ENCODE measurements at places on chromosomes 11 and 22.

- no peak for DNase-seq
These were observed 34.2 kb upstream of the FSHB start for GRCh38 chr11:30196400-30197206.

- DNase-seq, result no peak
These were observed 98.3 kb downstream of the PKNOX2 start for GRCh38 chr11:125262830-125263218.

DNA sequence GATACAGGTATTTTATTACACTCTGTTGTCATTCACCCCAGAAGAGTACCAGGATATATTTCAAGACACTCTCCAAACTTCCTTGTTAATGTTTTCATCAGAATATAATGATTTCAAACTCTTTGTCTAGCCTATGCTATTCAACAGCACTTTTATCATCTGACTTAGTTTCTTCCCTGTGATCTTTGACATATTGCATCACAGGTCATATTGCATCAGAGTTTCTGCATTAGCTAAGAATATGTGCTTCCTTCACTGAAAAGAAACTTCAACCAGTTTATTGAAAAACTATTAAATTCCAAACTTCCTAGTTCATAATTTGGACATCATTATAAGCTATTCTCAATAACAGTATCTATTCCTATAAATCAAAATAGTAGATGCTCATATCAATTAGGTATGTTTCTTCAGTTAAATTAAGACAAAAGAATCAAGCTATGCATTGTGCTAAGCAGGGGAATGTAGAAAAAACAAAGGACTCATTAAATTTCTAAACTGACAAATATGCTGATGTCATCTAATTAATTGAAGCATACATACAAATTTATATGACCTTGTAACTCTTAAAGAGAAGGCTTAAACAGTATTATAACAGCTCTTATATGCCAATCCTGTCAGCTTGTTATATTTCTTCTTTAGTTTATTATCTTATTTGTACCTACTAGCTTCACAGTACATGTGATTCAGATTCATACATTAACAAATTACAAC is 361.8 kb upstream of the LUZP2 start:
- DNase-seq, result no peak

DNA sequence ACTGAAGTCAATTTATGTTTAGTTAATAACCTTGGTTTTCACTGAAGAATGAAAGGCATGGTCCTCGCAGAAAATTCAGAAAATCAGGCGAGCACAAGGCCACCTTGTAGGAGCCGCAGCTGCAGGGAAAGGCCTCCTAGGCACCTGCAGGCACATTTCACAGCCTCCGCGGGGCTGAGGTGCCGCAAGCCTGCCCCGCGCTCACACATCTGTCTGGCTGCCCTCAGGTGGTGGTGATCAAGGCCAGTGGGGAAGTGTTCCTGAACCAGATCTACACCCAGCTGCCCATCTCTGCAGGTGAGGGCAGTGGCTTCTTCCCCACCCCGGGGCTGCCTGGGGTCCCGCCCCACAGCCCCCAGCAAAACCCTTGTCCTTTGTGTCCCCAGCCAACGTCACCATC is 10.5 kb downstream of the MUC5AC start:
- no peak for DNase-seq

GRCh38 chr11:34411791-34412190 is 26.9 kb upstream of the CAT start:
- DNase-seq, result no peak

DNA sequence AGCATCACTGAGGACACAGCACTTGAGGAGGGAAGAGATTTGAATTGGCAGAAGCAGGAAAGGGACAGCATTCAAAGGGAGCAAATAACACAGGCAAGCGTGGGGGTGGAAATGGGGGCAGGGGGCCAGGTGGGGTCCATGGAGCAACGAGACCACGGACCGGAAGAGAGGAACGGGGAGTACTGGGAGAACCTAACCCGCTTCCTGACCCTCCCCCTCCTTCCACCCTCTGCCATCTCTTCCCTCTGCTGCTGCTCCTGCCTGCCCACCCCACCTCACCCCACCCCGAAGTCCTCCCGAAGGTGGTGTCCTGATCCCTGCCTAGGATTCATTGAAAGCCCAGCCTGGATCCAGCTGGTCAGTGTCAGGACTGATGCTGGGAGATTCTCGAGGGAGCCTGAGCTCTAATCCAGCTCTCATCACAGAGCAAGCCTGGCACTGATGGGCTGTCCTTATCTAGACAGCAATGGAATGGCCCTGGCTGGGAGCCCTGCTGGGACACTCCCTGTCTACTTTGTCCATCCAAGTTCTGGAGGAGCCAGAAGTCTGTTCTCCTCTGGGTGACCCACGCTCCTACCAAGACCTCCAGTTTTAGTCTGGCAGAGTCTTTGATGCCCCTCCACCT is 105.0 kb downstream of the TRIM29 start:
- DNase-seq, result no peak

- DNase-seq, result no peak
These were observed 720 bp upstream of the MPZL2 start for GRCh38 chr11:118264569-118265465.

- DNase-seq, result no peak
These were observed 15.4 kb downstream of the ARHGEF17 start for GRCh38 chr11:73323464-73323863.

- no peak for DNase-seq
These were observed 1.5 kb upstream of the SIK3 start for GRCh38 chr11:117099696-117100095.

- no peak for DNase-seq
These were observed 1.8 kb downstream of the SERGEF start for GRCh38 chr11:18010977-18011586.

DNA sequence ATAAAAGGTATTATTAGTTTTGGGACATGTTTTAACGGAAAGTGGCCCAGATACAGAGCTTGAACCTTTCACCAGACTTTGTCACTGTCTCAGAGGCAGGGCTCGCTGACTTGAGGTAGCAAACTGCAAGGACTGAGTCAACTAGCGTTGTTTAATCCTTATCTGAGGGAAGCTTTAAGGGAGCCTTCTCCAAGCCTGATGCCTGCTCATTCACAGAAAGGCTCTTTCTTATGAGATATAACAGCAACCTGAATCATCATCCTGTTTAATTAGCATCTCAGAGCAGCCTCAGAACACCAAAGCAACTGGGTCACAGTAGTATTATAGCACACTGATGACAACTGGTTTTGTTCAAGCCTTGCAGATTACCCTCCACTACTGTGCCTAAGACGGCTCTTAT is 54.2 kb upstream of the CYP2D6 start:
- no peak for DNase-seq

- no peak for DNase-seq
These were observed 15.5 kb upstream of the RASD2 start for GRCh38 chr22:35524966-35525686.

DNA sequence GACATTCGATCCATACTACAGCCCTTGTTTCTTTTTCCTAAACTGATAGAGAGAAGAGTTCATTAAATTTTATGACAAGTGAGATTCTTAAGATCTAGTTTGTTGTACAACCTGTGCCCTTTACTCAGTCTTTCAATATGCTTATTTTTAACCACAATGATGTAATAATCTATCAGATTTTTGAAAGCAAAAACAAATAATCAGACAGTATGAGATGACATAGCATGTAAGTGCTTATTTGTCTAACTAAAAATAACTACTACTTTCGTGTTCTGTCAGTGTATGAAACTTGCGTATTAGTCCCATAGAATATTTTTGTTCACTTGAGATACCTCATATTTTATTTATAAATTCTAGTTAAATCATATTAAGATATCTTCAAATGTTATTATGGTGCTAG is 33.2 kb downstream of the RAB39A start:
- DNase-seq, result no peak

DNA sequence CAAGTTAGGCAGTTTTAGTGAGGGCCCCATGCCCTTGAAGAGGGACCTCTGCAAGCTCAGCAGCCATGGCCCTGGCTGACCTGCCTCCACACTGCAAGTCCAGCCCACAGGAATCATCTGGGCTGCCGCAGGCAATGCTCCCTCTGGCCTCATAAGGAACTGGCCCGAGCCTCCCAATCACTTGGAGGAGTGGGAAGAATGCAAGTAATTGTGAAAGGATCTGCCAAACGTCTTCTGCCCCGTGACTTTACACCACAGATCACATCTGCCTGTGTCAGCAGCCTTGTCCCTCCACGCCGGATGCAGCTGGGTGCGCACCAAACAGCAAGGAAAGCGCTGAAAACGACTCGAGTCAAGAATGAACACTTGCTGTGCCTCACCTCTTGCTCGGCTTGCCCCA is 23.8 kb downstream of the OPCML start:
- no peak for DNase-seq

GRCh38 chr11:14386895-14387480 is 28.0 kb upstream of the RRAS2 start:
- DNase-seq, result no peak

DNA sequence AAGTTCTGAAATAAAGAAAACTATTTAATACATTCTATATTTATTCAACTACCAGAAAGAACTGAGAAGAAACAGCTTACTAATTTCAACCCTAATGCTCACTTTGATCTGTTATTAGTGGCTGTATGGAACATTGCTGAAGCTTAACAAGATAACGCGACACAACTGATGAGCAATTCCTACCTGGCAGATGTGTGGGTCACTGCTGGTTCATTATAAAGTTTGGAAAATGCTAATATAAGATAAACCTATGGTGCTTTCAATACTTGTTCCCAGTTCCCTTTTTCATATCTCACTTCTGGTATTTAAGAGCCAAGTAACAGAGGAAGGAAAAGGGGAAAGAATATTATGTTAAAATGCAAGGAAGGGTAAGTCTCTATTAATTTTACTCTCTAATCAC is 10.5 kb downstream of the CTSC start:
- no peak for DNase-seq

- no peak for DNase-seq
These were observed 12.5 kb downstream of the CCDC34 start for GRCh38 chr11:27350511-27350910.

DNA sequence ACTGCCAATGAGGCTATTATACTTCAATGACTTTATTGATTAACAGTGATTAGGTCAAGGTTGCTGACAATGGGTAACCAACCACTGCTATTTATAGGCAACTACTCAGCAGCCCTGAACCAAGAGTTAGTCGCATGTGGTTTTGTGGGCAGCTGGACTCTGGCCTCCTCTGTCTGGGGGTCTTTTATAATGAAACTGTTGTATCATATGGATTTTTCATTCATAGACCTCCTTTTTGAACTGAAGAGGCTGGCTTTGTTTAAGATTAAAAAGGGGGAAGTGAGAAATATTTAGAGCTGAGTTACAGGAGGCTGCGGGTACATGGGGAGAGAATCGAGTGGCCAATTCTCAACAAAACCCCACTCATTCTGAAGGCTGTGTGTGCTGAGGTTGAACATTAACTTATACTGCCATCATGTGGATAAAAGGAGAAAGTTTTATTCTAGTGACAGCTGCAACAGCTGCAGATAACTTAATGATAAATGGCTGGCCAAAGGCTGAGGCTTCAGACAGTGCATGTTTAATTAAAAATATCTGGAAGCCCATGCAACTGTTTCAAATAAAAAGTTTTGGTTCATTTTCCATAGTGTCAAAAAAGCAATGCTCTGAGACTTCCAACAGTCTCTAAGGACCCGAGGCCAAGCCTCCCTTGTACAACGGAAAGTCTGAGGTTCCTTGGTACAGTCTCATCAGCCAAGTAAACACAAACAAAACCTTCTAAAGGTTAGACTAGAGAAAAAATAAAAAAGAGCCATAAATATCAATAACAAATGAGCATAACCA is 682.6 kb downstream of the KCNA4 start:
- DNase-seq, result no peak

DNA sequence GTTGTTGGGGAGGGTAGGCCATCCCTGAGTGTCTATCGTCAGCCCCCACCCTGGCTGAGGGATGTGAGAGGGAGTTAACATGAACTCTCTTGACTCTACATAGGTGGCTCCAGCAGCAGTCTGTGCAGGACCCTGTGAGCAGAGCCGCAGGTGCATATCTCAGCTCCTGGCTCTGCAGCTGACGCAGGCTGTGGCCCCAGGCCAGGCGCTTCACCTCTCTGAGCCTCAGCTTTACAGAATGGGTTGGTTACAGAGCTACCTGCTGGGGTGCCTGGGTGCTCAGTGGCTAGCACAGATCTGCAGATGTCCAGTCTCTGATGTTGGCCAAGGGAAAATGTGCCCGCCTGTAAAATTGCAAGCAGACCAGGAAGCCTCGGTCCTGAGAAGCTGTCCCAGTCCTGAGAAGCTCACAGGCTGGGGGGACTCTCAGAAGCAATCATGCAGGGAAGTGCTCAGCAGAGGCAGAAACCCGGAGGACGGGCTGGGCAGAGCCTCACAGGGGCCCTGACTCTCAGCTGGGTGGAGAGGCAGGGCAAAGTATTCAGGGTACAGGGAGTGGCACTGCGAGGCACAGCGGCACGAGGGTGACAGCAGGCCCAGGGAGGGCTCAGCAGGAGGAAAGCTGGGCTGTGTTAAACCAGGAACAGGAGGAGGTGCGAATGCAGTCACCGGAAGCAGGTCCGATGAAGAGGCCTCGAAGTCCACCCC is 15.9 kb upstream of the LRP5 start:
- DNase-seq, result no peak

- DNase-seq, result no peak
These were observed 461.6 kb upstream of the ISX start for GRCh38 chr22:34604312-34604711.

DNA sequence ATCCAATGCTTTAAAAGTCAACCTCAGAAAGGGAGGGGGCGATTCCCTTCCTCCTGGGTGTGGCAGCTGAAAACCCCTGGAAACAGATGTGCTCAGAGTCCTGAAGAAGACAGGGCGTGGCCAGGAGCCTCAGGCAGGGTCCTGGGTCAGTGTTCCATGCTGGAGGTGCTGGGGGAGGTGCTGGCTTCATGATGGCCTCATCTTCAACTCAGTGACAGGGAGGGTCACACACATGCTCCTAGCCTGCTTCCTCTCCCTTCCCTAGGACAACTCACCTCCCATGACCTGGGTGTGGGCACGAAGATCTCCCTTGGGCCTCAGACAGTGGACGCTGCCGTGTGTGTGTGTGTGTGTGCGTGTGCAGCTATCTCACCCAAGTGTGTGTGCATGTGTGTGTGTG is 245.6 kb upstream of the B3GAT1 start:
- no peak for DNase-seq

DNA sequence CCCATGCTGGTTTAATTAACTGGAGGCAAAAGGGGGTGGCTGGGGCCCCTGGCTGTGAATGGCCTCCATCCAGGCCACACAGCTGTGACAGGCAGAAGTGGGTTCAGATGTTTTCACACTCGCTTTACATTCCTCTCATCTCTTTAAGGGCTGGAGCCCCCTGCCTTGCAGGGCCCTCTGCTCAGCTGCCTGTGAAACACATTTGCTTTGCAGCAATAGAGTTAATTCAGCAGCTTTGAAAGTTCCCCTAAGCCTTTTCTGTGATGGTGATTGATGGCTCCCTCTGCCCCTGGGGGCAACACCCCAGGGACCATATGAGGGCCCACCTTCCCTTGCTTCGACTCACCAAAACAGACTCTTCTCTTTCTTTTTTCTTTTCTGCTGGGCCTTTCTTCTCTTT is 139.3 kb downstream of the FEZ1 start:
- no peak for DNase-seq

DNA sequence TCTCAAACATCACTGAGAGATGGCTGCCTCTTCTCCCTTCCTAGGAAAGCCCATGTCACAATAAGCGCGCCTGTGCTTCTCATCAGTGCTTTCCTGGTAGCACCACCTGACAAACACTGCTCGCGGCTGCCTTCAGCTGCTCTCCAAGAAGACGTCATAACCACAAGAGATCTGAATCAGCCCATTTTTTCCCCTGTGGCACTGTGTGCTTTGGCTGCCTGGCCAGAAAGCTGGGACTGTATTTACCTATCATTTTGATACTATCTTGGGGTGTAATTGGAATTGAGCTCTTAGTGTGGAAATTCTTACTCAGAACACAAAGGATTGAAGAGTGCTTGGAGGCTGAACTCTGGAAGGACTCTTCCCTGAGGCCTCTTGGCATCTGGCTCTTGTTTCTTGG is 50.3 kb upstream of the EHF start:
- DNase-seq, result no peak

GRCh38 chr11:31676280-31676982 is 134.7 kb downstream of the PAX6 start:
- DNase-seq, result no peak

Measured in epithelial cell of proximal tubule (primary cell).